Esophagus mucosa (tissue), 1 donor: ENCODE measurements at places on chromosomes 16 and 17. TPM values are rescaled to one million over a fixed set of nuclear protein-coding genes. Genes with fewer than 3 reads are reported as not detected.

GRCh38 chr17:80021600-80021999, 14.1 kb downstream of the TBC1D16 start:
- ATAC-seq, result no peak

Gene ACSM2A
- total RNA-seq, result not detected

Gene MYH8
- total RNA-seq, result not detected

Gene PIK3R6
- total RNA-seq, result 0.16 TPM

Gene KRTAP17-1
- not detected for total RNA-seq

Gene KRT34
- total RNA-seq, result 0.44 TPM

DNA sequence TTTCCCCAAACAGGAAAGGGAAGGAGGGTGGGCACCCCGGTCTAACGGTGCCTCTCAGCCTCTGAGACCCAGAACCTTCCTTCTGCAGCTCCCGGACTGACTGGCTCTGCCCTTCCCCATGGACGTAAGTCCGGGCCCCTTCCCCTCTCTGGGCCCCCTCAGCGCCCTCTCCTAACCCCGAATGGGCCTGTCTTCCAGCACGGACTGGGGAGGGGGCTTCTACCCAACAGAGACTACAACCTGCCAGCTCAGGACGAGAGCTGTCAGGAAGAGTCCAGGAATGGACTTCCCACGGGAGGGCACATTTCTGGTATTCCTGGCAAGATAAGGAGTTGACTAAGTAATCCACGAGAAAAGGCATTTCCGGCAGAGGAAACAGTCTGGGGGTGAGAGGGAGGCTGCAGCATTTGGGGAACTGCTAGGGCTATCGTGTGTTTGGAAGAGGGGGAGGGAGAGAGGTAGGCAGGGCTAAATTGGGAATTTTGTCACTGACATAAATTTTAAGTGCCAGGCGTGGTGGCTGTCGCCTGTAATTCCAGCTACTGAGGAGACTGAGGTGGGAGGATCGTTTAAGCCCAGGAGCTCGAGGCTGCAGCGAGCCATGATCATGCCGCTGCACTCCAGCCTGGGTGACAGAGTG, 12.1 kb upstream of the ALDOA start:
- peak; percentile 9 for ATAC-seq

DNA sequence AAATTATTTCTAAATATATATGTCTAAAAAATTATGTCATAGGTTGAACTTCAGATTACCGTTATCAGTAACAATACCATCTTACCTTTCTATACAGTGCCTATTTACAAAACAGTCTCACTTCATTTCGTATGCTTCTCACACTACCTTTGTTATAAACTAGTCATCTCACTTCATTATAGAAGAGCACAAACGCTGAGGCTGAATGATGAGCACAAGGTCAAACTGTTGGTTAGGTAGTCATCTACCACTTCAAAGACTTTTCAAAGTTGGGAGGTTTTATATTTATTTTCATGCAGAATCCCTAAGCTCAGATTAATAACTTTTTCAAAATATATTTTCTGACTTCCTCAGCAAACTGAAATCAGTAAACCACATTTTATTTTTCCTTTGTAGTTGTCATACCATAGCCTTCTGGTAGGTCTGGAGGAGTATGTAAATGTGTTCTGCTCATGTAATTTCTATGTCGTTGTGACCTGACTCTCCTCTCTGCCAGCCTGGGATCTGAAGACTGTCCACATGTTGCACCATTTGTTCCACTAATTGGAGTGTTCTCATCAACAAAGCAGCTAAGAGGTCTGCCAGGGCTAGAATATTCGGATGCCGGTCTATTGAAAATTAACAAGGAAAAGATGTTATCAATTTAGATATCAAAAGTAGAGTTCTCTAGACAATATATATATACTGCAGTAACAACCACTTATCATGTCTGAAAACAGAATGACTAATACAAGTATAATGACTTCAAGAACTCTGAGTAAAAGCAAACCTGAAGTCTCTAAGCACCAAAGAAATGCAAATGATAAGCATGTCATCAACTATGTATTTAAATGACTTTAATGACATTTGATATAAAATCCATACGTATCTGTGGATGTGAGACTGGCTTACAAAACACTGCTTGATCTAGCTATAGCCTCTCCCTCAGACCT, 73.9 kb downstream of the CEP95 start:
- no peak for ATAC-seq

DNA sequence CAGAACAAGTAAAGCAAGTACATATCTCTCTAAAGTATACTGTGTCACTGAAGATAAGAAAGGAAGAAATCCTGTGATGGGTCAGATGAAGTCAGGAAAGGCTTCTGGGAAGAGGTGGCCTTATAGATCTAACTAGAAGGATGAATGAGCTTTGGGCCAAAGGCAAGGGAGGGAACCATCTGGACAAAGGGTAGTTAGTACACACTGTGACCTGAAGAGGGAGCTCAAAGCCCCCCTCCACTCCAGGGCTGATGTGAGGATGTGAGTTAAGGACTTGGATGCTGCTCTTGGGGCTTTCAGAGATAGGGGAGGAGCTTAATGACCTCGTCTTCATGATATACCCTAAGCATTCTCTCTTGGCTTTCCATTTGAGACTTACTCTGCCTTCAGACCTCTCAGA, 185.3 kb upstream of the CACNG3 start:
- ATAC-seq, result peak; percentile 38

DNA sequence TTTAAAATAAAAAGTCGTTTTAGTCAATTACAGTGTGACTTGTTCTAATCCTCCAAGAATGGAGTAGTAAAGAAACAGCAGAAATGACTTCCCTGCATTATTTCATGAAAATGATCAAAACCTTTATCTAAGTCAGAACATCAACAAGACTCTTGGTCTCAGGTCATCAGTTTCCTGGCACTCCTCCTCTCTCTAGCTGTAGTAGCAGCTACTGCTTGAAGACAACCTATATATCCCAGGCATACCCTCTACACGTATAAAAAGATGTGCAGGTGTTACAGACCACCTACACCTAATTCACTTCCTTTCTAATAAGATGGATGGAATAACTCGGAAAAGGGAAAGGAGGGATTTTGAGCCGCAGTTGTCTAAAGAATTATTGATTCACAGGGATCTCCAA, 1.6 kb upstream of the FBF1 start:
- no peak for ATAC-seq

GRCh38 chr17:43445009-43445589, 38.7 kb upstream of the DHX8 start:
- ATAC-seq, result peak; percentile 57

Gene SLC26A11
- 7.2 TPM for total RNA-seq

GRCh38 chr17:17691468-17692263, 10.4 kb downstream of the RAI1 start:
- no peak for ATAC-seq

Gene QRICH2
- 1.6 TPM for total RNA-seq

DNA sequence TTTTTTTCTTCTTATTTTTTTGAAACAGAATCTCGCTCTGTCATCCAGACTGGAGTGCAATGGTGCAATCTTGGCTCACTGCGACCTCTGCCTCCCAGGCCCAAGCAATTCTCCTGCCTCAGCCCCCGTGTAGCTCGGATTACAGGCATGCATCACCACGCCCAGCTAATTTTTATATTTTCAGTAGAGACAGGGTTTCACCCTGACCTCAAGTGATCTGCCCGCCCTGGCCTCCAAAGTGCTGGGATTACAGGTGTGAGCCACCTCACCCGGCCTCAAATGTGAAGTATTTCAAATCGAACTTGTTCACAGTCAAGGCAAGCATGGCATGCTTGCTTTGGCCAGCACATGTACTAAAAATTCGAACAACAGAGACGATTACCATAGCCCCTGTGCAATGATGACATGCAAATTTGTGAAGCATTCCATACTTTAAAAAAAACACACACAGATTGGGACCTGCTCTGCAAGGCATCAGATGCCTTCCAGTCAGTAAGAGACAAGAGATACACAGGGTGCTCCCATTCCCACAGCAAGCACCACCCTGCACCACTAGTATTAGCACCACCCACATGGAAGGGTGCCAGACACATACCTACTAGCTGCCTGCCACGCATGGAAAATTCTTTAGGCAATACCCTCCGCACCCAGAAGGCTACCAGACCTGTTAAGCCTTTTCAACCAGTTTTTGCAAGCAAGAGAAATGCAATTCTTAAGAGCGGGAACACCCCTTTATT, 47.2 kb downstream of the ANKRD11 start:
- ATAC-seq, result peak; percentile 90

Gene PNMT
- 1.1 TPM for total RNA-seq

DNA sequence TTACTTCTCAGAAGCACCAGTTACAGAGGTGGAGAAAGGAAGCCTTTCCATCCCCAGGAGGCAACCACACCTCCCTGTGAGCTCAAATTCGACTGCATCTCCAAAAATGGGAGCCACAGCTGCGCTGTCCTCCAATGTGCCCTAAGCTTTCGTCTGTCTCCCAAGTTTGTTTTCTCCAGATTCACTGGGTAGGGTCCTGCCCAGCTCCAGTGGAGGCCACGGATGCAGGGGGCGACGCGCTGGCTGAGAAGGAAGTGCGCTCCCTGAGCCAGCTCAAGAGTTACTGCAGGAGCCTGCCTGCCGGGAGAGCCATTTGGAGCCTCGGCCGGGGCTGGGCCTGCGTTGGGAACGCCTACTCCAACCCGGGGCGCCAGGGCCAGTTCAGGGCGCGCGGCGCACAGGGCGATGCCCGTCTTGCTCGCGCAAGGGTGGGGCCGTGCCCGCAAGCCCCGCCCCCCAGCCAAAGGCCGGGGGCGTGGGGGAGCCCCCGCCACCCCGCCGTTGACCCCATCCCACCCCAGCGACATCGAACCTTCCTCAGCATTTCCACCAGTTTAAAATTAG, 19.5 kb downstream of the SIAH1 start:
- peak; percentile 99 for ATAC-seq

- no peak for ATAC-seq
Measured at GRCh38 chr16:73179705-73180331, 131.9 kb upstream of the ZFHX3 start.

DNA sequence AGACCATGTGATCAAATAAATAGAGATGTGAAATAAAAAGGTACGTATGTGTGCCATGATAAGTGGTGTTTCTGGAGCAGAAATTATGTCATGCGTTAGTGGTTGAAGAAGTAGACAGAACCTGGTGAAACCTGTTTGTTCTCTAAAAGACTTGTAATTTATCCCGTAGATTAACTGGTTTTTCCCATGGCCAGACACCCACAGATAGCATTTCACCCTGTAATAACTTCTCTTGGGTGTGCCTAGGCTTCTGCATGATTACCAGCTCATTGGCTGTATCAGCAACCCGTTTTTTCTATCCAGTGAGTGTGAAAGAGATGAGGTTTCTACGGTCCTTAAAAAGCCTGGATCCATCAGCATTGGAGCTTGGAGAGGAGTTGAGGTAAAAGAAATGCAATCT, 471.3 kb downstream of the NPIPA7 start:
- peak; percentile 93 for ATAC-seq

GRCh38 chr16:20971401-20971800, 70.8 kb downstream of the LYRM1 start:
- ATAC-seq, result peak; percentile 93

DNA sequence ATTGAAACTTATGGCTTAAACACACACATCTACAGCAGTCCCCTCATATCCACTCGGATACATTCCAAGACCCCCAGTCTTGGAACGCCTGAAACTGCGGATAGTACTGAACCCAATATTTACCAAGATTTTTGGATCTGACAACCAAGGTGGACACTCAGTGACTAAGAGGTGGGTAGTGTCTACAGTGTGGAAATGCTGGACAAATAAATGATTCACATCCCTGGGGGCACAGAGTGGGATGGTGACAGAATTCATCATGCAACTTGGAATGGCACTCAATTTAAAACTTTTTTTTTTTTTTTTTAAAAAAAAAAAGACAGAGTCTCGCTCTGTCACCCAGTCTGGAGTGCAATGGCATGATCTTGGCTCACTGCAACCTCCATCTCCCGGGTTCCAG, 54.2 kb upstream of the TRAP1 start:
- no peak for ATAC-seq

Gene HNF1B
- total RNA-seq, result not detected

- no peak for ATAC-seq
Measured at GRCh38 chr16:57708168-57708567, 13.6 kb downstream of the DRC7 start.

DNA sequence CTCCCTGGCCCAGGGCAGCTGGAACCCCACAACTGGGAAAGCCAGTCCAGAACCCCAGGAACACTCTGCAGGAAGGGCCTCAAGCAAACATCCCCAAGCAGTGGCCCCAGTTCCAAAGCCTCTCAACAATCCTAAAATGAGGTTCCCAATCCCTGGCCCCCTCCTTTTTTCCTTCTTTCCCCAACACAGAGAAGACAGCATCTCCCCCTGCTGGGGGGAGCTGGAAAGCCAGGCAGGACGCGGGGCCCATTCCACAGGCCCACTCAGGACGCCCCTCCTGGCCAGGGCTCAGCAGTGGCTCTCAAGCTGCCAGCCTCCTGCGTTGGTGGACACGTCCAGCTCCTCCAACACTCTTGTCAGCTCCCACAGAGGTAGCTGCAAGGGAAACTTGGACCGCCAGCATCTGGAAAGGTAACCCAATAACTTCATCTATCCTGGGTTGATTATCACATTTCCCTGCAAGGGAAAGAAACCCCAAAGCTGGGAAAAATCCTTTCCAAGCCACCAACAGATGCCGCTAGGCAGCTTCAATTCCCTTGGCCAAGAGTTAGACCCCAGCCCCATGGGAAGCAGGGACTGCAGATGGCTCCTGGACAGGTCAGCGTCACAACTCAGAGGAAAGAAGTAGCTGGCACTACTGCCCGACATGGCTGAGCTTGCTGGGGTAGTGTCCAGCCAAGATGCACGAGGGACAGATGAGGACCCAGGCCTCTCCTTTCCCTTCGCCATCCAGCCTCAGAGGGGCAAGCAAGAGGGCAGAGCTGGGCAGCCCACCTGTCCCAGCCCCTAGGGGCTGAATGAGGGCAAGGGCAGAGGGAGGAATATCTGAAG, 7.6 kb downstream of the HDAC5 start:
- no peak for ATAC-seq

Gene CHAD
- not detected for total RNA-seq

DNA sequence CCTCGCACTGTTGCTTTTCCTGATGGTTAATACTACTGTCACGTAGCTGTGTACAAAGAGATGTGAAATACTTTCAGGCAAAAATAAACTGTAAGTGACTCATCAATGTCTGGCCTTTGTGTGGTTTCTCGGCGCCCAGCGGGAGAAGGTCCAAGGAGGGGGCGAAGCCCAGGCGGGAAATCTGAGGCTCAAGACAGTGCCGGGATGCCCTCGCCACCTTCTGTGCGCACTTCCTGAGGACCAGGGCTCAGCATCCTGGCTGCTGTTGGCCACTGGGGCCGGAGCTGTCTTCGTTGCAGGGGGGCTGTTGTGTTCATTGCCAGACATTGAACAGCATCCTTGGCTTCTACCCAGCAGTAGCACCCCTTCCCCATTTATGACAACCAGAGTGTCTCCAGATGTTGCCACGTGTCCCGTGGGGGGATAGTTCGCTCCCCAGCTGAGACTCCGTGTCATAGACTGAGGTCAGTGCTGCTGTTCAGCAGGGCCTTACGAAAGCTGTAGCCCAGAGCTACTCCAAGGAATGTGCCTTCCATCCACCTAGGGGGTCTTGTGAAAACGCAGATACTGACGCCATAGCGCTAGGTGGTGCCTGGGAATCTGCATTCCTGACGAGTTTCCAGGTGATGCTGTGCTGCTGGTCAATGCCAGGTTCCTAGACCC, 67.3 kb upstream of the PLCG2 start:
- ATAC-seq, result peak; percentile 42

Gene C17orf100
- 1.7 TPM for total RNA-seq

GRCh38 chr16:53041320-53042051, 11.2 kb downstream of the CHD9NB start:
- ATAC-seq, result peak; percentile 91

Gene C16orf89
- total RNA-seq, result 0.56 TPM

GRCh38 chr17:61331886-61332285, 67.8 kb upstream of the TBX2 start:
- peak; percentile 56 for ATAC-seq
